Right ventricle myocardium superior (tissue), 1 donor: ENCODE measurements at places on chromosomes 4 and X.

DNA sequence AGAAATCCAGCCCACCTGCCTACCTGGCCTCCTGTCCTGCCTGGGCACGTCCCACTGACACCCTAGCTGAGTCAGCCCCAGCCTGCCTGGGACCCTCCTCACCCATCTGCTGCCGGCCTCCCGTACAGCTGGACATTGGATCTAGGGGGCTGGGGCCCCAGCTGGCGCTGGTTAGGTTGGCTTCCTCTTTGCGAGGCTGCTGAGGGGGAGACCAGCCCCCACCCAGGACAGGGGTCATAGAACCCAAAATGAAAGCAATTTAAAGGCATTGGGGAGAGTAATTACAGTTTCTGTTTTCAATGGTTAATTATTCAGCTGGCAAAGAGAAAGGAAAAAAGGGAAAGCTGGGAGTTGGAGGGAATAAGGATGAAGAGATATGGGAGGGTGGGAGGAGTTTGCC is 15.8 kb downstream of the EFNB1 start:
- DNase-seq, result no peak

DNA sequence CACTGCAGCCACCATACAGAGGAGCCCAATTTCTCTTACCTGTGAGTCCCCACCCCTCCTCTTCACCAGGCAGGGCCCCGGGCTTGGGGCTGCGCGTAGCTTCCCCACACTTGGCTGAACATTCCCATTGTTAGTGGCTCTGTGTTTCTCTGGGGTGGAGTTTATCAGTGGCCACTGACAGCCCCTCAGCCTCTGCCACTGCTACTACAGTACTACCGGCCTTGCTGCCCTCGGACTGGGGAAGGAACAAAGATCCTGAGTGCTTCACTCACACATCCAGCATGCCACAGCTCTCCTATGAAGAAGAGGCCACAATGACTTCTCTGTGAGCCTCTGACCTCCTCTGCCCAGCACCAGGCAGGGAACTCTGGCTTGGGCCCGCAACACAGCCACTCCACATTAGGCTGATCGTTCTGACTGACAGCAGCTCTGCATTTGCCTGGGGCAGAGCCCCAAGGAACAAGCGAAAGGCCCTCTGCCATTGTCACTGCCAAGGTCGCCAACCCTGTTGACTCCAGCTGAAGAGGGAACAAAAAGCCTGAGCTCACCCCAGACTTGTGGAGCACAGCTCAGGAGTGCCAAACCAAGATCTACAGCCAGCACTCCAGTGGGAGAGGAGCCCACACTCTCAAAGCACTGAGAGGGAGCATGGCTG is 24.0 kb downstream of the ABCB7 start:
- peak; percentile 36 for DNase-seq

- DNase-seq, result no peak
Measured at GRCh38 chr4:185868983-185869382, 57.0 kb upstream of the SORBS2 start.

- no peak for DNase-seq
Measured at GRCh38 chr4:134540588-134540987, 339.0 kb upstream of the PABPC4L start.

DNA sequence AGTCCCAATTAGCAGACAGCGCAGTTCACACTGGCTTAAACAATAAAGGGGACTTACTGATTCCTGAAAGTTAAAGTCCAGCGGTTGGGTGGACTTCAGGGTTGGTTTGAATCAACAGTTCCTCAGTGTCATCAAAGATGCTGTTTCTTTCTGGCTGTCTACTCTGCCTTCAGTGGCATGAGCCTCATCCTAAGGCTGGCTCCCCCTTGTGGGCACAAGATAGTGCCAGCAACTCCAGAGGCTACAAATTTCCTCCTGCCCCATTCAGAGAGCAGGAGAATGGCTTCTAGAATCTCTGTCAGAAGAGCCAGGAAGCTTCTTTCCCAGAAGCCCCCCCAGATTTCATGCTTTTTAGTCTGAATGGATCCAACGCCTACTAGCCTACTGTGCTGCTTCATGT is 82.4 kb upstream of the MTM1 start:
- DNase-seq, result peak; percentile 46

GRCh38 chrX:15607067-15607466 is 6.3 kb upstream of the ACE2 start:
- DNase-seq, result no peak

- no peak for DNase-seq
Measured at GRCh38 chr4:114156371-114156770, 176.9 kb upstream of the ARSJ start.

GRCh38 chr4:140706276-140706625 is 49.9 kb downstream of the TBC1D9 start:
- DNase-seq, result no peak

- DNase-seq, result no peak
Measured at GRCh38 chr4:84957514-84958420, 8.7 kb downstream of the WDFY3 start.

DNA sequence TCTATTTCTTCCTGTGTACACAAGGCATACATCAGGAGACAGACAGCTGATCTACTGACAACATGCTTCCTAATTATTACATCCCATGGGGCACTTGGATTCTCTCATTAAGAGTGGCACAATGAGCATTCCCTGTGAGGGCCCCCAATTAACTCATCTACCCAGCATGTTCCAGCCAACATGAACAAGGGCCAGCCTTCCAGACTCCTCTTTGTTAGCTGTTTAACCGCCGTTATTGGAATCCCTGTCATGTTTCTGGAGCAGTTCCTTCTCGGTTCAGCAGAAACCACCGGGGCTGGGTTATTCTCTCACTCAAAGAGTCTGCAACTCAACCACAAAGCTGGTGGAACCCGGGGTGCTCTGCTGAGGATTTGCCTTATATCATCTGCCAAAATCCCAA is 9.9 kb upstream of the GPM6B start:
- no peak for DNase-seq

GRCh38 chr4:22407361-22407760 is 108.5 kb downstream of the ADGRA3 start:
- no peak for DNase-seq

DNA sequence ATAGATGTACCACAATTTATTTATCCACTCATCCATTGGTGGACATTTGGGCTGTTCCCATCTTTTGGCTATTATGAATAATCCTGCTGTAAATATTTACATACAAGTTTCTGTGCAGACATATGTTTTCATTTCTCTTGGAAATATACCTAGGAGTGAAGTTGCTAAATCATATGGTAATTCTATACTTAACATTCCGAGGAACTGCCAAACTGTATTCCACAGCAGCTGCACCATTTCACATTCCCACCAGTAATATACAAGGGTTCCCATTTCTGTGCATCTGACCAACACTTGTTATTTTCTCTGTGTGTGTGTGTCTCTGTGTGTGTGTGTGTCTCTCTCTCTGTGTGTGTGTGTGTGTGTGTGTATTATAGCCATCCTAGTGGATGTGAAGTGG is 15.4 kb upstream of the DOCK11 start:
- DNase-seq, result no peak

- DNase-seq, result no peak
Measured at GRCh38 chr4:88251924-88252323, 32.4 kb downstream of the PPM1K start.

GRCh38 chr4:54402880-54403480 is 173.9 kb downstream of the PDGFRA start:
- DNase-seq, result no peak

DNA sequence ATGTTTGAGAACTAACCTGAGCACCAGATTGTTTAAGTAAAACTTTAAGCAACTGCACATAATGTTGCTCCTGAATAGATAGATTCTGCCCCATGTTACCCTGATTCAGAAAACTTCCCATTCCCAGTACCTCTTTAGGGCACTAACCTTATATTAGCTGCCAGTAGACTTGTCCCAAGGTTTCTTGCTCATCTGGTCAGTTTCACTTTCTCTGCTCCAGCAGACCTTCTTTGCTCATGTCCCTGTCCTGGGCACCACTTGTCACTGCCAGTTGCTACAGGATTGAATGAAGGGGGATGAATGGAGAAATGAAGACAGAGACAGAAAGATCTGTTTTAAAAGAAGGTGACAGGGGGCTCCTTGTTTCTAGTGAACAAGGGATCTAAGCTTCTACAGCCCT is 65.2 kb upstream of the UGT2B10 start:
- DNase-seq, result no peak

DNA sequence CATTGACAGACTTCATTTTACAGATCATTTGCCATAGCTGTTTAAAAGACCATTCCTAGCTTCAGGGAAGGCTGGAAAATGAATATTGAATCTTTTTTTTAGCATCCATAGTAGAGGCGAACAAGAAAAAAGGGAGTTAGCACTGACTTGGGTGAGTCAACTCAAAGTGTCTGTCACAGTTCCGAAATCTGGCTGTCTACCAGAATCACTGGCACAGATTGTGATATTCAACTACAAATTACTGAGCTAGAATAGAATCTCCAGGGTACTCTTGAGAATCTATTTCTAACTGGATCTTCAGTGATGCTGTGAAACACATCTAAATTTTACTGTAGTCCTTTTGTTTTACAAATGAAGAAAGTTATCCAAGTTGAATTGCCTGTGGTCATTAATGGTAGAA is 31.5 kb downstream of the SEC24B start:
- DNase-seq, result no peak

DNA sequence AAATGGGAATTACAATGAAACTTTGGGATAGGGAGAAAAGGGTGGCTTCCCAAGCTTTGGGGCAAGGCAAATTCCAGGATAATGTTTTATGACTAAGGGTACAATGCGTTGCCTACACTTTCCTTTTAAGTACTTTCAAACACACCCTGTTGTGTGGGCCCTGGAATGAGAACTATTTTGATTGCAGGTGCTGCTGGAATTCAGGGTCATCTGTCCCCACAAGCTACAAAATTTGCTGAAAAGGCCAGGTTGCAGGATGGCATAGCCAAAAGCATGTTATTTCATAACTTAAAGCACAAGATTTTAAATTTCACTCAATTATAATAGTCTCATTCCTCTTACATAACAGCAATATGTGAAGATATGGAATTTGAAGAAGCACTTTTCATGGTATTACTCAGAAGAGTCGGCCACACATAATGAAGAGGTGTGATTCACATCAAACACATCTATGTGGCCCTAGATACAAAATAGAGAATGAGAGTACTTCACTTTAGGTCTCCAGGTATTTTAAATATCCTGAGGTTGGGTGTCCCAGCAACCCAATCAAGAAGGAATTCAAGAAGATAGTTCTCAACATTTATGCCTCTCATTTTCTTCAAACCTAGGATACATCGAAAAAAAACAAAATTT is 89.3 kb downstream of the APBB2 start:
- DNase-seq, result no peak

- DNase-seq, result no peak
Measured at GRCh38 chr4:184104419-184105101, 113.1 kb downstream of the ENPP6 start.

DNA sequence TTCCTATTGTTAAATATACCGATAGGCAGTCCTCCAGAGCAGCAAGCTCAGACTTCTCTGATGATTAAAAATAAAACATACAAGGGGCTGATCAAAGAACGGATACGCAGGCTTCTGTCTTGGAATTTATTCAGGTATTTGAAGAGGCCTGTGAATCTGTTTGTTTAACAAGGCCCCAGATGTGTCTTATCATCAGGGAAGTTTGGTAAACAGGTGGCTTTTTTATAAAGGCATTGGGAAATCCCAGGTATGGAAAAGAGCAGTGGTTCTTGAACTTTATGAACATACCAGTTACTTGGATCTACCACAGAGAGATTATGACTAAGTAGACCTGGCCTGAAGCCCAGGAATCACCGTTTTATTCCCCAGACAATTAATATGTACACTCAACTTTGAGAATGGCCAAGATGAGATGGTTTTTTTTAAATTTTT is 47.9 kb downstream of the SOWAHB start:
- DNase-seq, result no peak

- peak; percentile 71 for DNase-seq
Measured at GRCh38 chrX:155056877-155057792, 13.8 kb downstream of the CMC4 start.

DNA sequence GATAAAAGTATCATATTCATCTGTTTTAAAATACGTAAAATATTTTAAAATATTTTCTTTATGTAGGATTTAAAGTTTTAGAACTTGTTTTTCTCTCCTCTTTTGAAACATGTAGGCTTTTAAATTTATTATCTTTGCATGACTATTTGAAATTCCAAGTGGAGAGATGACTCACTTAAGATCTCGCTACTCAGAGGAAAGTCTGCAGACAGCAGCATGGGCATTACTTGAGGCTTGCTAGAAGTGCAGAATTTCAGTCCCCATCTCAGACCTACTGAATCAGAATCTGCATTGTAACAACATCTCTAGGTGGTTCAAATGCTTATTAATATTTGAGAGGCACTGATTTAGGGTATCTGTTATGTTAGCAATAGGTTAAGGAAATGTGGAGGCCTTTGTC is 225.7 kb upstream of the ARX start:
- no peak for DNase-seq

DNA sequence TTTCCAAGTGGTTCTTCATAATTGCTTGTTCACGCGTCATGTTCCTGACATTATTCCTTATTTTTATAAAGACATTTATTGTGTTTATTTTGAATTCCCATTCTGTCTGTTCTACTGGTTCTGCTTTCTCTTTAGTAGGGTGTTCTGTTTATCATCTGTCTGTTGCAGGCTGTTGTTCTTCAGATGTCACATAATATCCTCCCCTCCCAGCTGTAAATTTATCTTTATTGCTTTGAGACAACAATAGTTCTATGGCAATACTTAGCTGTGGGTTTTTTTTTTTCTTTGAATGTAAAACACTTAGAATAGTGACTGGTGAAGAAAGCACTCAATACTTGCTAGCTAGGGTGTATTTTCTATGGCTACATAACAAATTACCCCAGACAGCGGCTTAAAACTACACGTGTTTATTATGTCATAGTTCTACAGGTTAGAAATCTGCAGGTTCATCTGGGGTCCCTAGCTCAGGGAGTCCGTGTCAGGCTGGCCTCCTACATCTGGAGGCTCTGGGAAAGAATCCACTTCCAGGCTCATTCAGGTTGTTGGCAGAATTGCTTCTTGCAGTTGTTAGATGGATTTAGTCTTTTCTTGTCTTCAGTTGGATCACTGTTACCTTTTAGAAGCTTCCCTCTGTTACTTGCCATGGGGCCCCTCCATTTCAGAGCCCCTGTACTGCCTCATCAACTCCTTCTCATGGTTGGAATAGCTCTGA is 63.4 kb upstream of the ENPEP start:
- DNase-seq, result no peak

- DNase-seq, result no peak
Measured at GRCh38 chr4:85772470-85772869, 297.5 kb downstream of the ARHGAP24 start.

GRCh38 chr4:38668203-38668971 is 4.4 kb downstream of the KLF3 start:
- no peak for DNase-seq

- no peak for DNase-seq
Measured at GRCh38 chr4:2084316-2084715, 25.2 kb downstream of the NAT8L start.
